ENCODE measurements at places on chromosomes 7 and 10. TPM values are rescaled to one million over a fixed set of nuclear protein-coding genes. Genes with fewer than 3 reads are reported as not detected.

- peak; percentile 81 for DNase-seq
Measured at GRCh38 chr10:72784551-72785351, 92.8 kb downstream of the MCU start.

CUZD1 gene
- 0.48 TPM for total RNA-seq

ACTA2 gene
- total RNA-seq: 6,560 TPM

GRCh38 chr10:123398180-123398591 is 244.0 kb downstream of the BUB3 start:
- no peak for DNase-seq

MYOF gene
- total RNA-seq: 227 TPM

DNA sequence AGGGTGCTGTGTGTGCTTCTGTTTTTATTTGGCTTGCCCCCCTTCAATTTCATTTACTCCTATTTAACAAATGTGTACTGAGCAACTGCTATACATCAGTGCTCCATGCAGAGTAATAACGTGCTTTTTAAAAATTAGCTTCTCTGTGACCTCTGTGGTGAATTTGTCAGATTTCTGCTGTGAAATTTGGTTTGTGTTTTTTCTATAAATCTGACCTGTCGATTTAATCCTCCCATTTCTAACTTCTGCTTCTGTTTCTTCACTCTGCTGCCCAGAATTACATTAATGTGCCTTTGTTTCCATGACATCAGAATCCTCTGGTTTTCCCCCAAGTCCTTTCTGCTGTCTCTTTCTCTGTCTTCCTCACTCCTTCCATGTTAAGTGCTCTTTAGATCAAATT is 123.8 kb upstream of the CACNA2D1 start:
- no peak for DNase-seq

DNA sequence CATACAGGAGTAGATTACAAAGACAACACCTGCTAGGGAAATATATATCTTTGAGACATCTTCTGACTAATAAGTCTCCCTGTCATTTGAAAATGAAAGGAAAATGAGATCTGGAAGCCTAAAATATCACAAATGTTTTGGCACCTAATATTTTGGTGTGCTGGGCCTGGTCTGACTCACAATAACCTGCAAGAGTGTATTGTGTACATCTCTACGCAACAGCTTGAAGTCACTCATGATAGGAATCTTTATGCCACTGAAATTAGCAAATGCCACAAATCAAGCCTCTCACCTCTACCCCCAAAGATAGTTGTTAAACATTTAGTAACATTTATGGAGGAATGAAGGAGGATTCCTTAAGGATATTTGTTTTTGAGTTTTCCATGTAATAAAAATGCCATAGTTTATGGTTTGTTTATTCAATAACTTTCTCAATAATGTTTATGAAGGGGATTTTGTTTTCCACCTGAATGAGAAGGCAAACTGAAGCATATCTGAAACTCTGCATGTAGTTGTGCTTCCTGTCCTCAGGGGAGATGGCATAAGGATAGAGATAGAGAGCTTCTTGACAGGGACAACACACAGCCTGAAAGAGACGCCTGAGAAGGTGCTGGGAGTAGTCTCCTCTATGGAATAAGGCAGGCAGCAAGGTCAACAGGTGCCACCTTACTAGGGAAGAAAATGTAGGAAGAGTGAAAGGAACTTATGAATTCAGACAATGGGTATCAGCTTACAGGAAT is 197.4 kb downstream of the AHR start:
- no peak for DNase-seq

NPFFR1 gene
- total RNA-seq: not detected

GRCh38 chr10:29276251-29276850 is 12.5 kb upstream of the LYZL1 start:
- no peak for DNase-seq

GPR158 gene
- 0.05 TPM for total RNA-seq

AKR1C2 gene
- 27.1 TPM for total RNA-seq

DNA sequence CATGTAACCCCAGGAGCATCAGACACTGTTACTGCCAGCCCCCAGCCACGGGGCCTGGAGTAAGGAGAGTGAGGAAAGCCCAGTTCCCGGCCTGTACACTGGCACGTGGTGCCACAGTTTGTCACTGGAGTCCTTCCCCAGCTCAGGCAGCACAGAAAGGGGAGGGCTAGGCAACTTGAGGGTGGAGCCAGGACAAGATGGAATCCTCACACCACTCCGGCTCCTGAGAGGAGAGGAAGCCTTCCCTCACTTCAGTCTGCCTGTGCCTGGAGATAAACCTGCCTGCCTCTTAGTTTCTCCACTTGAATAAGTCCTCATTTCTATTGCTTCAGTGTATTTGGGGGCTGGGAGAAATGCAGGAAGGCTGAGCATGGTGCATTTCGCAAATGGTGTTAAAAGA is 176.0 kb downstream of the KIAA1217 start:
- no peak for DNase-seq

CYP2C18 gene
- not detected for total RNA-seq

COL26A1 gene
- total RNA-seq: not detected

ADAMTS14 gene
- total RNA-seq: 1.0 TPM

- no peak for DNase-seq
Measured at GRCh38 chr10:58384544-58384998, 639 bp upstream of the TFAM start.

CYP2C9 gene
- total RNA-seq: not detected

SPDYE9 gene
- not detected for total RNA-seq

TRIL gene
- total RNA-seq: 4.6 TPM

PLCE1 gene
- 2.5 TPM for total RNA-seq

GRCh38 chr10:13439313-13440184 is 89.3 kb downstream of the BEND7 start:
- DNase-seq: peak; percentile 84

GRCh38 chr10:15624401-15625196 is 95.1 kb downstream of the ITGA8 start:
- DNase-seq: no peak
